Stimulated activated CD4-positive, alpha-beta T cell treated with anti-CD3 and anti-CD28 coated beads, TNF-alpha, amount 100 ng/mL, for 1 hour (primary cell): ENCODE measurements at places on chromosomes 11 and 22.

DNA sequence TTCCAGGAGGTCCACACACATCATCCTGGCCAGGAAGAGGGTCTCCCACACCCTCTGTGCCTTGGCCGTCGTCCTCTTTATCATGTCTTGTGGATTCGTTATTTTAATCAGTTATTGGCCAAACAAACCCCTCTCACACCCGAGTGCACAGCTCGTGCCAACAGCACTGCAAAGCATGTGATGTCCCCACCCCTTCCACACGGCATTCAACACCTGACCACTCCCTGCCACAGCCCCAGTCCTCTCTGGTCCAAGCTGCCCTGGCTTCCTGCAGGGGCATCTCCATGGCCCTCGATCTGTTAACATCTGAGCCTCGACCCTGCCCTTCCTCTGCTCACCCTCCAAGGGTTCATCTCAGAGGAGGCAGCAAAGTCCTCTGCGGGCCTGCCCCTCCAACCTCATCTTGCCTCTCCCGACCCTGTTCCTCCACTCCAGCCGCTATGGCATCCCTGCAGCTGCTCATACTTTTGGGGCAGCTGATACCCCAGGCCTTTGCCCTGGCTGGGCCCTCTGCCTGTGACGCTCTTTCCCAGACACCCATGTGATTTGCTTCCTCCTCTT is 14.0 kb downstream of the MYEOV start:
- DNase-seq, result no peak

DNA sequence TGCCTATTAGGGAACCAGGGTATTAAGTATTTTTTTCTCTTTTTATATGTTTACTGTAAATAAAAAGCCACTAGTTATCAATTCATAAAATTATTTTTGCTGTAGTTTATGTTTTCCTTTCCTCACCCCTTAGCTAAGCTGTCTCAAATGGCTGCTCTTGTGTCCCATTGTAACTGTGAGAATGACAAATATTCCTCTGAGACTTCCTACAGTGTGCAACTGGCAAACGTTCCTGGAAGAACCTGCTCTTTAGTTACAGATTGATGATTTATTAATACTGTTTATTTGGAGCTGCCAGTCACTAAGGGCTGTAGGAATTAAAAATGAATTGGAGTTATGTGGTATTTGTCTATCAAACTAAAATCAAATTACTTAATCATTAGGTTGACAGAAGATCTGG is 675.4 kb upstream of the ARHGAP42 start:
- DNase-seq, result no peak

GRCh38 chr11:46307785-46308341 is 30.4 kb downstream of the CREB3L1 start:
- no peak for DNase-seq

- no peak for DNase-seq
Observed at GRCh38 chr11:75056814-75057213, 39.9 kb downstream of the OR2AT4 start.

- DNase-seq, result no peak
Observed at GRCh38 chr11:121451178-121451985, 732 bp upstream of the SORL1 start.

DNA sequence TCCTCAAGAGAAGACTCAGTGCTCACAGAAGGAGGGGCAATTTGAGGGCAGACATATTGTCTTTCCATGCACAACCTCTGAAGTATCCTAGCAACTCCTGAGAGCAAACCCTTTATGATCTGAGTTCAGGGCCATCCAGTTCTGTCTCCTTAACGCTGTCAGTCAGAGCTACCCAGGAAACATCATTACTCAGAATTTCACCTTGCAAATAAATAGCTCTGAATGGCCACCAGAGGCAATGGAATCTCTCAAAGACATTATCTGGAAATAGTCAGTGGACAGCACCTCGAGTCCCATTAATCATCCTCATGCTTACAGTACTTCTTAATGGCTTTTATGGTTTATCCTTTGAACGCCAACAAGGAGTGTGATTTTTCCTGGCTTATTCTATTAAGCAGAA is 656.1 kb downstream of the OPCML start:
- DNase-seq, result no peak

- DNase-seq, result no peak
Observed at GRCh38 chr11:61334434-61335354, 1.7 kb downstream of the TKFC start.

DNA sequence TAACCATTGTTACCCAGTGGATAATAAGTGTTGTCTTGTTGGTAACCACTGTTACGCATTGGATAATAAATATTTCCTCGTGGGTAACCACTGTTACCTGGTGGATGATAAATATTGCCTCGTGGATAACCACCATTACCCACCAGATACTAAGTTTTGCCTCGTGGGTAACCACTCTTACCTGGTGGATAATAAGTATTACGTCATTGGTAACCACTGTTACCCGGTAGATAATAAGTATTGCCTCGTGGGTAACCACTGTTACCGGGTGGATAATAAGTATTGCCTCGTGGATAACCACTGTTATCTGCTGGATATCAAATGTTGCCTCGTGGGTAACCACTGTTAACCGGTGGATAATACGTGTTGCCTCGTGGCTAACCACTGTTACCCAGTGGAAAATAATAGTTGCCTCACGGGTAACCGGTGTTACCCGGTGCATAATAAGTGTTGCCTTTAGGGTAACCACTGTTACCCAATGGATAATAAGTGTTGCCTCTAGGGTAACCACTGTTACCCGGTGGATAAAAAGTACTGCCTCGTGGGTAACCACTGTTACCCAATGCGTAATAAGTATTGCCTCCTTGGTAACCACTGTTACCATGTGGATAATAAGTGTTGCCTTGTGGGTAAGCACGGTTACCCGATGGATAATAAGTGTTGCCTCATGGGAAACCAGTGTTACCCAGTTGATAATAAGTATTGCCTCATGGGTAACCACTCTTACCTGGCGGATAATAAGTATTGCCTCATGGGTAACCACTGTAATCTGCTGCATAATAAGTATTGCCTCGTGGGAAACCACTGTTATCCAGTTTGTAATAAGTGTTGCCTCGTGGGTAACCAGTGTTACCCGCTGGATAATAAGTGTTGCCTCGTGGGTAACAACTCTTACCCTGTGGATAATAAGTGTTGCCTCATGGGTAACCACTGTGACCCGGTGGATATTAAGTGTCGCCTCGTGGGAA is 21.9 kb upstream of the NXPE4 start:
- DNase-seq, result no peak

- DNase-seq, result no peak
Observed at GRCh38 chr11:100525635-100526034, 161.5 kb upstream of the ARHGAP42 start.

DNA sequence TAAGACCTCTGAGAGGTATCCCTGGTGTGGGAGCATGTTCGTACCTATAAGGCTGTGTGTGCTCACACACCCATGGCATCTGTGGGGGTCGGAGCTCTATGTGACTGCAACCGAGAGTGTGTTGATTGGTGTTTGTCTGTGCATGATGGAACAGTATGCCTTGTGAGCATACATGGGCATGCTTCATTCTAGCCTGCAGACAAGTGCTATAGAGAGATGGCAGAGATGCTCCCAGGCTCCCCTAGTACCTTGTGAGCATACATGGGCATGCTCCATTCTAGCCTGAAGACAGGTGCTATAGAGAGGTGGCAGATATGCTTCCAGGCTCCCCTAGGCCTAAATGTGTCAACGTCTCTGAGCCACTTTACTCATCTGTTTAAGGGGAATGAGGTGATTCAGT is 447.5 kb downstream of the INSC start:
- no peak for DNase-seq

- no peak for DNase-seq
Observed at GRCh38 chr11:111785886-111786412, 19.8 kb upstream of the PPP2R1B start.

- DNase-seq, result no peak
Observed at GRCh38 chr11:31254415-31254814, 115.1 kb downstream of the DCDC1 start.

DNA sequence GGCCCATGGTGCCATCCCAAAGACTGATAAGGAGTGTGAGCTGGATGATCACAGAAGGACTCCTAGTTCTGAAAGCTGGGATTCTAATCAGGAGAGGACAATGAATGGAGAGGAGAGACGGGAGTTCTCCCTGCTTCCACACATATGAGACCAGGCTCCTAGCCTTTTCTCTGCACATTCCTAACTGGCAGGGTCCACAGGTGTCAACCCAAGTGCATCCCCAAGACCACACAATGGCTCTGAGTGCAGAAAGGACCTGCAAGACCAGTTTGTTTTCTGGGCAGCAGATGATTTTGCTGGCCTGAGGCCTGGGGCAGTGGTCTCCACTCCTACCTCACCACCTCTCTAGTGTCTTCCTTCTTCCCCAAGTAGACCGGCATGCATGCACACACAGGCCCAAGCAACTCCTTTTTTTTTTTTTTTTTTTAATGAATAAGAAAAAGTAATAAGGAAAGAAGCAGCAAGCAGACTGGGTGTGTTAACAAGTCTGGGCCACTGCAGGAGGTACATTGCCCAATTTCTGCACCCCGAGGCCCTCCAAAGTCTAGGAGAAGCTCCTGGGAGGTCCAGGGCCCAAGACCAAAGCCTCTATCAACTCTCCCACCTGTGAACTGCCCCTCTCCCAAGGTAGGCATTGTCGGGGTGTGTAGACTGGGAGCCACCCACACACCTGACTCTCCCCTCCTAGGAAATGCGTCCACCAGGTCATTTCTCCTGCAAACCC is 1.2 kb upstream of the TSKU start:
- no peak for DNase-seq

DNA sequence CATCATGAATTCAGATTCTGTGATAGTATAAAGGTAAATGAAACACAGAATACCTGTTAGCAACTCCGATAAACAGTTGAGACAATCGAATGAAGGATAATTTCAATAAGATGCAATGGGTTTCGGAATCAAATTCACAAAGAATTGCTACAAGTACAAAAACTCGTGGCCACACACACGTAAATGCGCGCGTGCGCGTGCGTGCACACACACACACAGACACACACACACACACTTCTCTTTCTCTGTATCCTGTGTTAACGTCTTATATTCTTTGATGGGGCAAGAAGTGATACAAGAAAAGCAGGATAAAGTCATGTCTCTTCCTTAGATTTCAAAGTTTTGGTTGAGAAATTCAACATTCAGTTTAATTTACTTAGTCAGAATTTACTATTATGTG is 57.2 kb downstream of the FOLH1 start:
- DNase-seq, result no peak

DNA sequence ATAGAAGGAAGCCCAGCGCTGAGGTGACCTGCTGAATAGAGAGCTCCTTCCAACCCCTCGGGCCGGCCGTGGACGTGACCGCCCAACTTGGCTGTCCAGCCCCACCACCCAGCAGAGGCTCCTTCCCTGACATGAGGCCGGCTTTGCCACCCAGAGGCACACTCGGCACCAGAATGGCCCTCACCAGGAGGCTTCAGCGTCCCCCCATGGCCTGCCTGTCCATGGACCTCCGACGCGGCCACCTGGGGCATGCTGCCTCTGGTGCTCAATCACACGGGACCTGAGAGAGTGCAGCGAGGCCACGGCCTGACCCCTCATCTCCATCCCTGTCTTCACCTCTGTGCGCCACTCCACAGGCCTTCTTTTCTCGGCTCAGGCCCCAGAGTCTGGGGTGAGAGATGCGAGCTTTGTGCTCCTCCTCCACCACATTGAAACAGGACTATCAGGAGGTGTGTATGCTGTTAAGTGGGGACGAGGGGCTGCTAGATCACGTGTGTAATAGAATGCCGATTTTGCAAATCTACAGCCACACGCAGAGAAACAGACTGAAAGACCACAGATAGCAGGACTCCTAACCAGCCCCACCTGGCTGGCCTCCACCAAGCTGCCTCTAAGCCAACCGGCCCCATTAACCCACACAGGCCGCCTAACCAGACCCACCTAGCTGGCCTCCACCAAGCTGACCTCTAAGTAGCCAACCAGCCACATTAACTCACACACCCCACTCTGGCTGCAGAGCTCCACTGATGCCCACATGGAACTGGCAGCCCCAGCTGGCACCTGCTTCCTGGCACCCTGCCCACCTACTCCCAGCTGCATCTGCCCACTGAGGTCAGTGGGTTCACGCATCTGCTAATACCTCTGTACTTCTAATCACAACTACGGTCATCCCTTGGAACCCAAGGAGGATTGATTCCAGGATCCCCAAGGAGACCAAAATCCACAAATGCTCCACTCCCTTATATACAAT is 20.7 kb downstream of the LINC01488 start:
- DNase-seq, result no peak

- no peak for DNase-seq
Observed at GRCh38 chr22:28438183-28438768, 241.4 kb downstream of the TTC28 start.

DNA sequence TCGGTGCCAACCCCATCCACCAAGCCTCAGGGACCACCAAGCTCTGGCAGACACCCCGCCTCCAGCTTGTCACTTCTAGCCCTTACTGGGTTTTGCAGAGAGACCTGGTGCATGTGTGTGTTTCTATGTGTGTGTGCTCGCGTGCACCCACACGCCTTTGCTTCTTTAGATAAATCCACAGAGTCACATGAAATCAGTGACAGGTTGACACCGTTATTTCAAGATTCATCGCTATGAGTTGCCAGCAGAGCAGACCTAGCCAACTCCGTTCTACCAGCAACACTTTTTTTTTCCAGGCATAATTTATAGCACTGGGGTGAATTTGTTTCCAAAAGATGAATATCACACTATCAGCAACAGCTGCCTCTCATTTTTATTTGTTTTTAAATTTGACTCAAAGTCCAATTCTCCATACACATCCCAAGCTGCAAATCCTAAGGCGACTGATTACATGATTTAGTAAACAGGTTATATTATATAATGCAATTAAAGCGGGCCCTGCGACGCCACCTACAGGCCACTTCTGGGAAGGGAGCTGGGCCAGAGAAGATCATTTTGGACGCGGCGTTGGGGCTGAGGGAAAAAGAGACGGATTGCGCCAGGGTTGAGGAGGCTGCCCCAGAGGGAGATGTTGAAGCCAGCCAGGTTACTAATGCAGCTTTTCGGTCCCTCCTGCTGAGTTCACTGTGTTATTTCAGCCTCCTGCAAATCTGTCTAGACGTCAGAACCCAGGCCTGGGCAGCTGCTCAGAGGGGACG is 150.5 kb downstream of the FEZ1 start:
- no peak for DNase-seq

GRCh38 chr11:77126156-77126775 is 1.8 kb upstream of the MYO7A start:
- no peak for DNase-seq
